ENCODE measurements at places on chromosomes 2 and 18. TPM values are rescaled to one million over a fixed set of nuclear protein-coding genes. Genes with fewer than 3 reads are reported as not detected.

SAG gene
- not detected for total RNA-seq

- no peaks in the 10 kb centered on the region for H3K4me1 ChIP-seq
- no peaks in the 10 kb centered on the region for H3K27me3 ChIP-seq
- no peaks in the 10 kb centered on the region for H3K36me3 ChIP-seq
- no peak overlapping the region for H3K27ac ChIP-seq
These were observed 112.4 kb upstream of the ZNF236 start for GRCh38 chr18:76709659-76710645.

RAX gene
- total RNA-seq, result not detected

GRCh38 chr2:232773815-232774214 lies 2.5 kb downstream of the KCNJ13 start:
- peaks cover 16% of the 10 kb centered on the region for H3K36me3 ChIP-seq
- no peak overlapping the region for H3K4me3 ChIP-seq
- H3K4me1 ChIP-seq, result no peaks in the 10 kb centered on the region

GRCh38 chr2:15802657-15803542 lies 137.4 kb upstream of the MYCN start:
- H3K4me1 ChIP-seq, result peaks cover 5% of the 10 kb centered on the region
- no peak overlapping the region for H3K27ac ChIP-seq
- no peaks in the 10 kb centered on the region for H3K27me3 ChIP-seq
- no peak for DNase-seq
- no peaks in the 10 kb centered on the region for H3K36me3 ChIP-seq
- no peak overlapping the region for H3K4me3 ChIP-seq

GRCh38 chr2:205771031-205771430 lies 88.7 kb downstream of the NRP2 start:
- no peaks in the 10 kb centered on the region for H3K27me3 ChIP-seq
- peaks cover 12% of the 10 kb centered on the region for H3K36me3 ChIP-seq
- no peak for DNase-seq
- H3K4me3 ChIP-seq, result no peak overlapping the region
- peaks cover 31% of the 10 kb centered on the region for H3K4me1 ChIP-seq

DNA sequence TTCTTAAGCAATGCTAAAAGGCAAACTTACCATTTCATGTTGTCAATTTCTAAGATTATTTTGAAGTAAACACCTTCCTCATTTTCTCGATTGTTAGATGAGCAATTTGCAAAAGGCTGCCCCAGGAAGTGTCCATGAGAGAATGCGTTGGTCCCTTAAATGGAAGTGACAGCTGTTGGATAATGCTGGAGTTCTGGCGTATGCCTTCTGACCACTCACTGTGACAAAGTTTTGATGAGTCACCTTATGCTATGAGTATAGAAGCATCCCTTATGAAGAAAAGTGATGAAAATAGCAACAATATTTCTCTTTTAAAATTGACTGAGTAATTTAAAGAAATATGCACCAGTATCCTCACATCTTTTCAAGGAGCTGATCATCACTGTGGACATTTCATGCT lies 1497.5 kb downstream of the DPP10 start:
- H3K4me1 ChIP-seq, result no peaks in the 10 kb centered on the region
- H3K4me3 ChIP-seq, result no peak overlapping the region
- no peaks in the 10 kb centered on the region for H3K36me3 ChIP-seq
- DNase-seq, result no peak

DNA sequence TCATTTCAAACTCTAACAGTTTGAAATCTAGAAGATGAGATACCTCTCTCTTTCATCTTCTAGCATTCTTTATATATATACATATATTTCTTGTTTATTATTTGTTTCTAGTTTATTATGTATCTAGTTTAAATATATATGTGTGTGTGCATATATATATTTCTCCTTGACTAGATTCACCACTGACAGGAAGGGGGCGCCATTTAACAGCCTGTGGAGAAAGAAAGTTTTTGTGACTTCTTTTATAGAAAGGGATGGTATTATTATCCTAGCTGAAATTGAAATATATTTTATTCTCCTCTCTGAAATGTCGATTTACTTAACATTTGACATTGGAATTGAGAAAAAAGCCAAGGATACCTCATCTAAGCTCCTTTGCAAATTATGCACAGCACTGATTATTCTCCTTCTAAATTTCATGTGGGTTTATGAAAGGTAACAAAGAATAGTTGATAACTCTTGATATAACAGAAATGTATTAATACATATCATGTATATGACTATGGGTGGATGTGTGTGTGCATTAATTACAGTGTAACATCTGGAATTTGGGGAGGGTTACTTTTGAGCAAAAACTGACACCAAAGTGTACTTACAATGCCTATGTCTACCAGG lies 160.7 kb upstream of the NT5C1B start:
- no peak overlapping the region for H3K4me3 ChIP-seq
- no peak overlapping the region for H3K27ac ChIP-seq
- no peaks in the 10 kb centered on the region for H3K27me3 ChIP-seq
- no peaks in the 10 kb centered on the region for H3K36me3 ChIP-seq

TFCP2L1 gene
- total RNA-seq, result 22.0 TPM

DNA sequence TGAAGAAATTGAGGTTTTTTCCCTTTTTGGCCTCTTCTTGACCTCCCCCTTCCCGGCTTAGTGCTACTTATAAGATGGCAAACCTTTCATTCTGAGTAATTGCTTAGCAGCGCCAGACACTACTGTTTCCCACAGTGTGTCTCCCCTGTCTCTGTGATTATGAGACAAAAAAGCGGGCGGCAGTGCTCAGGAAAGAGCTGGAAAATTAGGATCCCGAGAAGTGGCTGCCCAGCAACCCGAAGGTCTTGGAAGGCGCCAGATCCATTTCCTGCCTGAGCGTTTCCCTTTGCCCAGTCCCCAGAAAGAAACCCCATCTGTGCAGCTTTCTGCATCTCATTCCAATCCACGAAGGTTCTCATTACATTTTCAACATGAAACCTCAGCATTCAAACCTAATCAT lies 191.9 kb upstream of the APCDD1 start:
- no peaks in the 10 kb centered on the region for H3K4me1 ChIP-seq
- DNase-seq, result no peak
- no peak overlapping the region for H3K4me3 ChIP-seq

- no peaks in the 10 kb centered on the region for H3K36me3 ChIP-seq
- H3K4me1 ChIP-seq, result no peaks in the 10 kb centered on the region
- no peaks in the 10 kb centered on the region for H3K27me3 ChIP-seq
These were observed 26.6 kb upstream of the SEH1L start for GRCh38 chr18:12921178-12921577.

DNA sequence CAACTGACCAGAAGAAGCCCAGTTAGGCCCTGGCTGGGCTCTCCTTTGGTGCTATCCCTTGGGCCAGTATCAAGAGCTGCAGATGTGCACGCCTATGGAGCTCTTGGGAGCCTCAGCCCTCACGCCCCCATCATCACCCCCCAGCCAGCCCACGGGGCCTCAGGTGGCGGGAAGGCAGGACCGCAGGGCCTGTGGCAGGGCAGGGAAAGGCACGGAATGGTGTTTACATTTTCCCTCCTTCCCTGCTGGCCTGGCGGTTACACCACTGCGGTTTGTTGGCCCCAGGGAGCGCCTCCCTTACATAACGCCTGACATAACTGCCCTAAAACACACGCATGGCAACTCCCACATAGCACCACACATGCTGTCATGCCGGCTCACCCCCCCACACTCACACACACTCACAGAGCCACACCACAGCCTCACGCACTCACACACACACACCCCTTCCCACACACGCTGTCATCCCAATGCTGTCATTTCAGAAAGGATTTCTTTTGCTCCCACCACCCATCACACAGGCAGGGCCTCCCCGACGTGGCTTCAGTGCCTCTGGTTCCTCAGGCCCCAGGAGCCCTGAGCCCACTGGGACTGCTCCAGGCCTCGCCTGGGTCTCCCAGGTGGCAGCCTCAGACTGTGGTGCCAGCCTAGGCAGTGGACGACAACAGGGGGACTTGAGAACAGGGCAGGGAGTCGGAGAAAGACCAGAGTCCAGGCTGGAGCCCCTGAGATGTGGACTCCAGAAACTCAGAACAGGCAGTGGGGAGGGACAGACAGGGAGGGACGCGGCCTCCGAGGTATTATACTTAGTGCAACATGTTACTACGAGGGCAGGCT lies 15.7 kb downstream of the ZFP36L2 start:
- H3K36me3 ChIP-seq, result no peaks in the 10 kb centered on the region
- no peak overlapping the region for H3K4me3 ChIP-seq
- peaks cover 20% of the 10 kb centered on the region for H3K4me1 ChIP-seq
- no peaks in the 10 kb centered on the region for H3K27me3 ChIP-seq
- DNase-seq, result peak; percentile 81

DNA sequence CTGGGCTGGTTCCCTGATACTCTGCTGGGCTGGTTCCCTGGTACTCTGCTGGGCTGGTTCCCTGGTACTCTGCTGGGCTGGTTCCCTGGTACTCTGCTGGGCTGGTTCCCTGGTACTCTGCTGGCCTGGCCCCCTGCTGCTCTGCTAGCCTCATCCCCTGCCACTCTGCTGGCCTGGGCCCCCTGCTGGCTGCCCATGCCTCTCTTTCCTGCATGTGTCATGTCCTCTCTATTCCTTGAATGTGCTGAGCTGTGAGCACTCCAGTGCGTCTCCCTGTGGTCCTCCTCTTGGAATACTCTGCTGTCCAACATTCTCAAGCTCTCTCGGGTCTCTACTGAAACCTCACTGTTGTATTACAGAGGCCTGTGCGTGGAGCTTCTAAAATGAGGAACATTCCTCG lies 216.3 kb downstream of the RNF144A start:
- H3K27me3 ChIP-seq, result no peaks in the 10 kb centered on the region
- DNase-seq, result no peak
- no peaks in the 10 kb centered on the region for H3K36me3 ChIP-seq

CAVIN2 gene
- total RNA-seq, result 185 TPM

Data from upper lobe of right lung (tissue), 1 donor.